Frontal cortex (tissue), 4 donors: ENCODE measurements at places on chromosomes 5 and 9.

DNA sequence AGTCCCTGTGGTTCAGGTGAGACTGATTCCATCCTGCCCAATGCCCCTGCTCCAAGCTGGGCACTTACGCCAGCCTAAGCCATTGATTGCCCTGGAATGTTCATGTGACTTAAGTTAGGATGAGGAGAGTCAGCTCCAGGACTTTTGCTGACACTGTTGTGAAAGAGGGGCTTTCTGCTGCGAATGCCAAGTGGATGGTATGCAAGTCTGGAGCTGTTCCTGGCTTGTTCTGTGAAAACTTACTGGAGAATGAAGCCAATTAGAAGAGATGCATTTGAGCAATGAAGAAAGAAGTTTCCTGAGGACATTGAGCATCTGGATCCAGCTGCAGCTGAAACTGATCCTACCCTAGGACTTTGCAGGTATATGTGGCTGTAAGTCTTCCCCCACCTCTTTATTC, 61.2 kb upstream of the ZFR start:
- DNase-seq: no peak

DNA sequence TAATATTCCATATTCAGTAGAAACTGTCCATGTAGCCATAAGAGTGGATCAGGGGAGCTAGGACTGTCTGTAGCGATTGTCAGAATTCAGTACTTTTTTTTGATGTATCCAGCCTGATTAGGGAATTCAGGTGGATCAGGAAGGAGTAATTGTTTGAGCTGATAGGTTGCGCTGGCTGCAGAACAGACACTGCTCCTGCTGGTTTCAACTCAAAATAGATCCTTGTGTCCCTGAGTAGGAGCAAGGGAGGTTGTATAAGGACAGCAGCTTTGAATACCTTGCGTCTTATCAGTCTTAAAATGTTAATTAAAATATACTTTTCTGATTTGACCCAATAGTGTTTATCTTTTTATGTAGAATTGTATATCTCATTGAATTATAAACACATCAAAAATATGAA, 229.6 kb downstream of the KDM4C start:
- no peak for DNase-seq

DNA sequence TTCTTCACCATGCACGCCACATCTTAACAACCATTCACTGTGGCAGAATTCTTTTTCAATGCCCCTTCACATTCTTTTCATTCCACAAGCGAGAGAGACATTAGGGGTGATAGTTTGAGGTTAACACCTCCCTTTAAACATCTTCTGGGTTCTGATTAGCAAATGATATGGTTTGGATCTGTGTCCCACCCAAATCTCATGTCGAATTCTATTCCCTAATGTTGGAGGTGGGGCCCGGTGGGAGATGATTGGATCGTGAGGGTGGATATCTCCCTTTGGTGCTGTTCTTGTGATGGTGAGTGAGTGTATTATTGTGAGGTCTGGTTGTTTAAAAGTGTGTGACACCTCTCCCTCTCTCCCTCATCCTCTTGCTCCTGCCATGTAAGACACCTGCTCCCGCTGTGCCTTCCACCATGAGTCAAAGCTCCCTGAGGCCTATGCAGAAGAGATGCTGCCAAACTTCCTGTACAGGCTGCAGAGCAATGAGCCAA, 46.1 kb upstream of the RAI14 start:
- DNase-seq: no peak

DNA sequence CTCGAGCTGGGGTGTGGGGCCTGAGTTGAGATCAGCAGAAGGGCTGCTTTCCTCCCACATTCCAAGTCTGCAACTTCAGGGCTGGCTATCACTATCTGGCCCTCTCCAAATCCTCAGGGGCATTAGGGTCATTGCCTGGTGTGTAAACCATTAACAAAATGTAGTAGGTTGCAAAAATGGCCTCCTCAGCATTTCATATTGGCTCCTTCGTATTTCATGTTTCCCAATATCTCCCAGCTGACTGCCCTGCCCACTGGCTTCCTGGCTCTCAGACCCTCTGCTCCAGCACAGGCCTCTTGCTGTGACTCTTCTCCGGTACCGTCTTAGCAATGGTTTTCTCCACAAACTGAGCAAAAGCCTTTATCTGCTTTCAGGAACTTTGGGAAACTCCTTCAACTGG, 113.8 kb downstream of the GADD45G start:
- DNase-seq: no peak

GRCh38 chr9:92652461-92652860, 17.5 kb downstream of the IPPK start:
- no peak for DNase-seq

DNA sequence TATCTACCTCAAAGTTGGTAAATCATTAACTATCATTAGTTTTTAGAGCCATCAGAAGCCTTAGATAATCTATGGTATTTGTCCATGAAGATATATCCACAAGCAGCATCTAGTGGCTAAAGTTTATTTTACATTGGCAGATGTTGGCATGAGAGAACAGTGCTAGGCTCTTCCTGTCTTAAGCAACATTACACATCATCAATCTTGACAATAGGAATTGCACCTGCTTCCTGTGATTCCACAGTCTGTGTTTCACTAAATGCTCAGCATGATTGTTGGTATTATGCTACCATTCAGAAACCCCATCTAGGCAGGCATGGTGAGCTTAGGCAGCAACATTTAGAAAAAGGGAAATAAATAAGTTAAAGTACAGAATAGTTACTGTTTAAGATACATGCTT, 246.6 kb downstream of the SLCO4C1 start:
- no peak for DNase-seq

DNA sequence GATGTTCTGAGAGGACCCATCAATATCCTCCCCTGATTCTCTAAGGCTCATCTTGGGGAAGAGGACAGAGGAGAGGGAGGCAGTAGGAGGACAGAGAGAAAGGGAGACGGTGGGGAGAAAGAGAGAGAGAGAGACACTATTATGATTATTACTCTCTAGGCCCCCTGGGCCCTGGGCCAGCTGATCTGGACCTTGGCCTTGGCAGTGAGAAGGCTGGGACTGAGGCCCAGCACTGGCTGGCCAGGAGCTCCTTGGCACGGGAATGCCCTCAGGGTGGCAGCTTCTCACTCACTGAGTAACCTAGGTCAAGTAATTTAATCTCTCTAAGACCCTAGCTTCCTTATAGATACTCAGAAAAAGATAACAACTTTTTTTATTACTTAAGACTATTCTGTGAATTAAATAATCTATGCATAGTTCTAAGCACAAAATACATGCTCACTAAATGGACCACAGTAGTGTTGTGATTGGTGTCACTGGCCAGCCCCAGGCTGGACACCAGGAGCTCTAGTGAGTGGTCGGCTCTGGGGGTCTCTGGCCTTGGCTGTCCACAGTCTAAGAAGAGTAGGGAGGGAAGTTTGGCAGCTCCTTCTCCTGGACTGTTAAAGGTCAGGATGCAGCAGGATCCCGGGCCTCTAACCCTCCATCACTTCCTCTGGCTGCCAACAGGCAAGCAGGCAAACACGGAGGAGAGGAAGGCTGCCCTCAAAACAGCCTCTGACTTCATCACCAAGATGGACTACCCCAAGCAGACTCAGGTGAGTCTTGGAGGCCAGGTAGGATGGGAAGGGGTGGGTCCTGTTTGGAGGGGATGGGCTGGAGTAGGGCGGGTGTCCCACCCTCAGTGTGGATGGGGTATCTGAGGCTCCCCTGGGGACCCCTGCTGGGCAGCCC, 50.0 kb downstream of the GSN start:
- no peak for DNase-seq

DNA sequence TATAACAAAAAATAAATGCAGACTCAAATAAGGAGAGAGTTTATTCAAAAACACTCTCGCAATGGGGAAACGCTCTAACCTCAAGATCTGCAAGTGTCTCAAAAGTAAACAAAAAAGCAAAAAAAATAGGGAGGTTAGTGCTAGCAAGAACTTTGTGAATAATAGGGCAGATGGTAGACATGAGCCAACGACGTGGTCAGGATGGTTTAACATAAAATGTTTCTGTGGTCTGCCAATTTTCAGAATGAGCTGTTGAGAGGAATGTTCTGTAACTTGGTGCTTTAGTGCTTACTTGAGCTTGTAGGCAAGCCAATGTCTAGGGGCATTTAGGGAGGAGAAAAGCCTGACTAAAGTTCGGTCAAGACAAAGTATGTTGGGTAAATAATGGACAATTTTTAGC, 1813.9 kb upstream of the CDH6 start:
- DNase-seq: no peak

DNA sequence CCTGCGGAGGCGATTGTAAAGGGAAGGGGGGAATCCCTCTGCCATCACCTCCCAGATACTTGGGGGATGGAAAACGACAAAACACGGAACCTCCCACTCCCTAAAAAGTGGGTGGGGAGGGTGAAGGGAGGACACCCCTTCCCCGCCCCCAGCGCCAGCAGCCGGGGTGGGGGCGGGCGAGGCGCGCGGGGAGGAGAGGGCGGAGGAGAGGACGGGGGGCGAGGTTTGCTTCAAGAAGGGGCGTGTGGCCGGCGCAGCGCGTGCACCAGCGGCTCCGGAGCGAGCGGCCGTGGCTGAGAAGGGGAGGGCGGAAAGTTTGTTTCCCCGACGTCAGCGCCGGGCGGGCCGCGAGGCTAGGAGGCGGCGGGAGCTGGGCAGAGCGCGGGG, at the start of gene PRRX2:
PRRX2 (plus strand) TSS at position 259 of the 387 bp plus-strand sequence. CDS start 221 bp downstream, outside the sequence.
- no peak for DNase-seq

DNA sequence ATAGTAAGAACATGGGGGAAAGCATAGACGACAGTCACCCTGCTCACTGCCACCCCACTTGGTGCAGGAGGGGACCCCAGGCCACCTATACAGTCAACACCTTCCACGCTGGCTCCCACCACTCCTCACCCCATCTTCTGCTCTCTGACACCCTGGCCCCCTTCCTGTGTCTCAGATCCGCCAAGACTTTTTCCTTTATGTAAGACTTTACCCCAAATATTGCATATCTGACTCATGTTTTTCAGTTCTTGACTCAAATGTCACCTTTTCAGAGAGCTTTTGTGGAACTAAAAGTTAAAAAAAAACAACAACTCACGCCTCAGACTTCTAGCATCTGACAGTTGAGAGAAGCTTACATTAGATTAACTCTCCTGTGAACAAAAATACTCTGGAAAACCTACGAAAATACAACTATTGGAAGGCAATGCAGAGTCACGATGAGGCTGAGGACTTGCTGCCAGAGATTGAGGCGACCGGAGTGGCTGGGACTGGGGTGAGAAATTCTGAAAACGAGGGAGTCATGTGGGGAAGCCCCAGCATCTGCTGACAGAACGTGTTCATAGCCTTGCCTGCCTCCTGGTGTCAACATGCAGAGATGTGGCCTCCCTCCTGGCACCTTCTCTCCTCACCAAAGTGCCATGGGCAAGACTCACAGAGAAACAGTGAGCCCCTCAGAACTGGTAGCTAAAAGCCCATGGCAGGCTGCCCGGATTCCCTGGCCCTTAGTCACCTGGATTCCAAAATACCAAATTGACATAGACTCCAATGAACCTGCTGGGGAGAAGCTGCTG, 22.4 kb upstream of the FCN2 start:
- no peak for DNase-seq
